Osteocyte (in vitro differentiated cells): ENCODE measurements at places on chromosomes 13 and 19. TPM values are rescaled to one million over a fixed set of nuclear protein-coding genes. Genes with fewer than 3 reads are reported as not detected.
A peak's percentile ranks its signal among the peaks of the same experiment; 100 is the strongest.

The GALP gene
- not detected in 2 replicates for total RNA-seq

GRCh38 chr19:41420101-41420880 lies 6.9 kb downstream of the B3GNT8 start:
- no peak overlapping the region for H3K4me3 ChIP-seq
- H3K27ac ChIP-seq: no peak overlapping the region
- H3K4me1 ChIP-seq: no peaks in the 10 kb centered on the region
- no peaks in the 10 kb centered on the region for H3K27me3 ChIP-seq
- no peak for DNase-seq

The LMTK3 gene
- total RNA-seq: 0.32 and 0.39 TPM in 2 replicates

The RNF113B gene
- total RNA-seq: not detected in 2 replicates

DNA sequence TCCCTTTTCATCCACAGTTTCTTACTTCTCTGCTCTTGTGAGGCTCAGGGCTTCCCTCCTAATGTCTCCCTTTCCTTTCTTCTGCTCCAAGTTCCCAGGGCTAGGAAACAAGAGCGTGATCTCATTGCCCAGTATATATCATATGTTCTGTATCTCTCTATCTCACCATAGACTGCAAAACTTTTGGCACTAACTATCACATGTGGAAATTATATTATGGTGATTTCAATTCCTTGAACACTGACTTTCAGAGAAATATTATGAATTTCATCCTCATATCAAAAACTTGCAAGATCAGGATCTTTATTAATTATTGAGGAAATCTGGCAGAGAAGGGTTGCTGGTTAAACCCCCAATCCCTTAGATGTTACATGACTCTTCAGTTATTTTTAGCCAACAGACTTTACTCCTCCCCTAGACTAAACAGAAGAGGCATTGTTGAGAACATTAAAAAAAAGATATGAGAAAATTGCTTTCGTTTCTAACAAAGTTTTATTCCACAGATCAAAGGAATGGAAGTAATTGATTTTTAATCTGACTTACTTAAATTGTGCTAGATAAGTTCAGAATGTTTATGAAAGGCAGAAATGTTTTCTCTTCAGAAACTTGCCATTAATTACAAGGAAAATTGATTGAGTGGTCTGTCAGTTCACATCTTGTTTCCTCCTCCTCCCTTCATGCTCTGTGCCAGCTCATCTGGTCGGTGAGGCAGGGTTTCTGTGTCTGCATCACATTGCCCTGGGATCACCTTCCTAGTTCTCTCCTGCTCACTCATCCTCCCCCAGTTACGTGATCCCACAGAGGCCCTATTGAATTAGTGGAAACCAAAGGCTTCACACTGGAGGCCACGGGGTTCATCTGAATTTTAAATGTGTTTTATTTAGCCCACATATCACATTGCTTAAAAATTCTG lies 378.5 kb downstream of the LMO7 start:
- H3K27me3 ChIP-seq: no peaks in the 10 kb centered on the region
- H3K4me3 ChIP-seq: peak overlapping the region; percentile 58
- DNase-seq: no peak

GRCh38 chr19:55656988-55657747 lies 2.3 kb downstream of the U2AF2 start:
- DNase-seq: no peak
- peaks cover 7% of the 10 kb centered on the region for H3K36me3 ChIP-seq
- H3K27me3 ChIP-seq: no peaks in the 10 kb centered on the region
- H3K4me3 ChIP-seq: peak overlapping the region; percentile 58

The GZMM gene
- total RNA-seq: not detected in 2 replicates

- no peak overlapping the region for H3K27ac ChIP-seq
- H3K27me3 ChIP-seq: peaks cover 20% of the 10 kb centered on the region
- H3K4me1 ChIP-seq: peaks cover 7% of the 10 kb centered on the region
- DNase-seq: no peak
Measured at GRCh38 chr19:28737021-28737895, 475.7 kb downstream of the UQCRFS1 start.

The ZNF791 gene
- total RNA-seq: 25.0 and 26.1 TPM in 2 replicates

GRCh38 chr19:16039545-16039944 lies 36.8 kb upstream of the TPM4 start:
- H3K36me3 ChIP-seq: no peaks in the 10 kb centered on the region
- no peak overlapping the region for H3K27ac ChIP-seq
- H3K27me3 ChIP-seq: no peaks in the 10 kb centered on the region
- DNase-seq: no peak
- peaks cover 20% of the 10 kb centered on the region for H3K4me1 ChIP-seq

DNA sequence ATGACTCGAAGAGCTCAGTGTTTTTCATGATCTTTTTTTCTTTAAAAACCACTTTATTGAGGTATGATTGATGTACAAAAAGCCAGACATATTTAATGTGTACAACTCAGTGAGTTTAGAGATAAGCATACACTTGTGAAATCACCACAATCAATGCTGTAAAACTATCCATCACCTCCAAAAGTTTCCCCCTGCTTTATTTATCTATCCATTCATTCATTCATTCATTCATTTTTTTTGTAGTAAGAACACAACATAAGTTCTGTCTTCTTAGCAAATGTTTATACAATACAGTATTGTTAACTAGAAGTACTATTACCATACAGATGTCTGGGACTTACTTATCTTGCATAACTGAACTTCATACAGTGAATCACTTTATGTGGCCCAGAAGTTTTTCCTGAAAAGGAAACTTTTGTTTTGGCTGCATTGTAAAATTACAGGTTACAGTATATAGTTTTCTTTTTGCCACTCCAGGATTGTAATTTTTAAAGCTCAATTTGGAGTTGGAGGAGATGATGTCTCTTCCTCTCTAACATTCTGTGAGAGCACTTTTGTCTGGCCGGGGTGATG lies 6.7 kb downstream of the RAP2A start:
- no peak overlapping the region for H3K27ac ChIP-seq
- DNase-seq: no peak
- H3K27me3 ChIP-seq: no peaks in the 10 kb centered on the region
- no peak overlapping the region for H3K4me3 ChIP-seq
- peaks cover 2% of the 10 kb centered on the region for H3K36me3 ChIP-seq
- H3K4me1 ChIP-seq: peaks cover 12% of the 10 kb centered on the region

DNA sequence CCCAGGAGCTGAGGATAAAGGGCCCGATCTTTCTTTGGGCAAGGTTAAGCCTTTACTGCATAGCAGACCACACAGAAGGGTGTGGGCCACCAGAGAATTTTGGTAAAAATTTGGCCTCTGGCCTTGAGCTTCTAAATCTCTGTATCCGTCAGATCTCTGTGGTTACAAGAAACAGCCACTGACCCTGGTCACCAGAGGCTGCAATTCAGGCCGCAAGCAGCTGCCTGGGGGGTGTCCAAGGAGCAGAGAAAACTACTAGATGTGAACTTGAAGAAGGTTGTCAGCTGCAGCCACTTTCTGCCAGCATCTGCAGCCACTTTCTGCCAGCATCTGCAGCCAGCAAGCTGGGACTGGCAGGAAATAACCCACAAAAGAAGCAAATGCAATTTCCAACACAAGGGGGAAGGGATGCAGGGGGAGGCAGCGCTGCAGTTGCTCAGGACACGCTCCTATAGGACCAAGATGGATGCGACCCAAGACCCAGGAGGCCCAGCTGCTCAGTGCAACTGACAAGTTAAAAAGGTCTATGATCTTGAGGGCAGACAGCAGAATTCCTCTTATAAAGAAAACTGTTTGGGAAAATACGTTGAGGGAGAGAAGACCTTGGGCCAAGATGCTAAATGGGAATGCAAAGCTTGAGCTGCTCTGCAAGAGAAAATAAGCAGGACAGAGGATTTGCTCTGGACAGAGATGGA lies 8.4 kb upstream of the CEACAM19 start:
- no peak overlapping the region for H3K4me3 ChIP-seq
- H3K27ac ChIP-seq: no peak overlapping the region
- no peaks in the 10 kb centered on the region for H3K27me3 ChIP-seq
- no peak for DNase-seq

The C19orf85 gene
- not detected in 2 replicates for total RNA-seq
